ENCODE measurements at places on chromosomes 6 and 20. TPM values are rescaled to one million over a fixed set of nuclear protein-coding genes. Genes with fewer than 3 reads are reported as not detected.

DNA sequence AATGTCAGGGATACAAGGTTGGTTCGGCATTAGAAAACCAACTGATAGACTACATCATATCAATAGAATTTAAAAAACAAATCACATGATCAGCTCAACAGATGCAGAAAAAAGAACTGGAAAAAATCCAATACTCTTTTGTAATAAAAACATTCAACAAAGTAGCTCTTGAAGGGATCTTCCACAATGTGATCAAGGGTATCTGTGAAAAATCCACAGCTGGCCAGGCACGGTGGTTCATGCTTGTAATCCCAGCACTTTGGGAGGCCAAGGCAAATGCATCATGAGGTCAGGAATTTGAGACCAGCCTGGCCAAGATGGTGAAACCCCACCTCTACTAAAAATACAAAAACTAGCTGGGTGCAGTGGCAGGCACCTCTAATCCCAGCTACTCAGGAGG is 63.1 kb downstream of the ASCC3 start:
- H3K4me3 ChIP-seq = no peak overlapping the region
- DNase-seq = no peak
- no peaks in the 10 kb centered on the region for H3K27me3 ChIP-seq
- no peak overlapping the region for H3K27ac ChIP-seq
- H3K4me1 ChIP-seq = no peaks in the 10 kb centered on the region
- no peaks in the 10 kb centered on the region for H3K36me3 ChIP-seq

GRCh38 chr6:111685058-111685457 is 79.4 kb upstream of the TRAF3IP2 start:
- DNase-seq = no peak
- no peak overlapping the region for H3K4me3 ChIP-seq
- H3K27ac ChIP-seq = no peak overlapping the region
- peaks cover 6% of the 10 kb centered on the region for H3K36me3 ChIP-seq
- no peaks in the 10 kb centered on the region for H3K27me3 ChIP-seq
- peaks cover 9% of the 10 kb centered on the region for H3K4me1 ChIP-seq

GPSM3 gene
- total RNA-seq = 6.2 TPM

DNA sequence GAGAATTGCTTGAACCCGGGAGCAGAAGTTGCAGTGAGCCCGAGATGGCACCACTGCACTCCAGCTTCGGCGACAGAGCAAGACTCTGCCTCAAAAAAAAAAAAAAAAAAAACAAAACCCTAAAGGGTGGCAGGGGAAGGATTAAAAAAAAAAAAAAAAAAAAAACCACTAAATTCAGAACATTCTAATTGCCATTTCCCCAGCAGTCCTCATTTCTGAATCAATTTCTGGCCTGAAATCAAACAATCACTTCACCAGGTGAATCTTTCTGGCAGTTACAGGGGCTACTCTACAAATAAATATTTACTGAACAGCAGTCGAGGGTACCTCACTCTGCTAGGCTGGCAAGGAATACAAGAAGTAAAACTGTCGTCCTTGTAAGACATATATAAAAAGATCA is 1.2 kb downstream of the UQCC1 start:
- H3K4me3 ChIP-seq = peak overlapping the region; percentile 98
- H3K27ac ChIP-seq = peak overlapping the region; percentile 99
- peaks cover 8% of the 10 kb centered on the region for H3K4me1 ChIP-seq
- no peaks in the 10 kb centered on the region for H3K27me3 ChIP-seq
- no peak for DNase-seq

- H3K36me3 ChIP-seq = peaks cover 22% of the 10 kb centered on the region
- H3K27ac ChIP-seq = no peak overlapping the region
- DNase-seq = no peak
- peaks cover 13% of the 10 kb centered on the region for H3K4me1 ChIP-seq
- H3K4me3 ChIP-seq = no peak overlapping the region
Observed at GRCh38 chr6:30311671-30312070, 15.1 kb upstream of the TRIM39 start.

WFDC10B gene
- not detected for total RNA-seq
